ENCODE measurements at places on chromosomes 3 and 15.

DNA sequence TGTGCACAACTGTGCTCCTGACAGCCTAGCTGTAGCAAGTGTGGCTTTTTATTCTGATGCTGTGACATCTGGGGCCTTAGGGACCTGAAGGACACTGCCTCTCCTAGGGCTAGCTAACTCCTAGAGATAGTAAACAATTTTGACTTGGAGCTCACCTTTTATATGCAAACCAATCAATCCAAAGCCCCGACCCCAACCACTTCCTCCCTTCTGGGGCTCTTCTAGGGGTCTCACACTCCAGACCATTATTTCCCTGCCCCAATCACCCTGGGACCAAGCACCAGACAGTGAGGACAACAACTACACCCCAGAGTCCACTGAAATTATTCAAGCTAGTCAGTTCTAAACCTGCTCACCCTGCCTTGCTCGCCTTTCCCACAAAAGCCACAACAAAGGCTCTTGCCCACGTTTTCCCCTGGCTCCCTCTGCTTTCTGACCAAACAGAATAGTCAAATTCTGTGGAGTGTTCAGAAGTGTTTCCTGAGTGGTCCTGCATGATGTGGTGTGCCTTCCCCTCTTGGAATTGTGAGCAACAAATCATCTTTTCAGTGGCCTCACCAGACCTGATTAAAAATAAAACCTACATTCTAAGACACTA is 84.2 kb upstream of the WNT5A start:
- H3K4me3 ChIP-seq: no peak overlapping the region
- H3K27me3 ChIP-seq: no peaks in the 10 kb centered on the region
- H3K27ac ChIP-seq: no peak overlapping the region
- no peak for DNase-seq

- DNase-seq: no peak
- no peaks in the 10 kb centered on the region for H3K36me3 ChIP-seq
- no peak overlapping the region for H3K27ac ChIP-seq
- no peaks in the 10 kb centered on the region for H3K27me3 ChIP-seq
- H3K4me3 ChIP-seq: no peak overlapping the region
These were observed 149.6 kb downstream of the PDZRN3 start for GRCh38 chr3:73475175-73475574.

DNA sequence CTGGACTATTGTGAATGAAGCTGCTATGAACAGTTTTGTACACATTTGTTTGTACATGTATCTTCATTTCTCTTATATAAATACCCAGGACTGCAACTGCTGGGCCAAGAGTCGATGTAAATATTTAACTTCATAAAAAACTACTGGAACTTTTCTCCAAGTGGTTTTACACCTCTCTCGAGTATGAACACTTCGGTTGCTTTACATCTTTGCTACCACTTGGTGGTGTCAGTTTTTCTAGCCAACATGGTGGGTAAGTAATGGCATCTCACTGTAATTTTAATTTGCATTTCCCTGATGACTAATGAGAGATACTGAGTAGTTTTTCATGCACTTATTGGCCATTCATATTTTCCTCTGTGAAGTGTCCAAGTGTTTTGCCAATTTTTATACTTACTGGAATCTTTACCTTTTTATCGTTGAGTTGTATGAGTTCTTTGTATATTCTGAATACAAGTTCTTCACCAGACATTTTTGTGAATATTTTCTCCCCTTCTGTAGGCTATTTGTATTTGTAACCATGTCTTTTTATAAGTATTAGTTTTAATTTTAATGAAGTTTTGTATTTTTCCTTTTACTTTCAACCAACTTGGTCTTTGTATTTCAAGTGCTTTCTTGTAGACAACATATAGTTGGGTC is 44.4 kb downstream of the PCOLCE2 start:
- H3K4me1 ChIP-seq: peaks cover 5% of the 10 kb centered on the region
- H3K27ac ChIP-seq: no peak overlapping the region
- no peak overlapping the region for H3K4me3 ChIP-seq
- no peaks in the 10 kb centered on the region for H3K36me3 ChIP-seq
- DNase-seq: no peak

GRCh38 chr3:179438841-179439240 is 12.4 kb downstream of the GNB4 start:
- no peaks in the 10 kb centered on the region for H3K36me3 ChIP-seq
- DNase-seq: no peak
- H3K27ac ChIP-seq: no peak overlapping the region

GRCh38 chr3:184836090-184836822 is 24.3 kb downstream of the VPS8 start:
- no peak overlapping the region for H3K27ac ChIP-seq
- no peaks in the 10 kb centered on the region for H3K36me3 ChIP-seq
- H3K4me3 ChIP-seq: no peak overlapping the region
- H3K27me3 ChIP-seq: no peaks in the 10 kb centered on the region
- no peaks in the 10 kb centered on the region for H3K4me1 ChIP-seq

GRCh38 chr15:72227192-72227586 is 3.8 kb downstream of the PKM start:
- peaks cover 23% of the 10 kb centered on the region for H3K4me1 ChIP-seq
- DNase-seq: no peak
- no peak overlapping the region for H3K27ac ChIP-seq
- H3K4me3 ChIP-seq: no peak overlapping the region
- no peaks in the 10 kb centered on the region for H3K36me3 ChIP-seq

All from ovary (tissue), 10 donors.